ENCODE measurements at places on chromosomes 4 and X. TPM values are rescaled to one million over a fixed set of nuclear protein-coding genes. Genes with fewer than 3 reads are reported as not detected.

DACH2 gene
- not detected for total RNA-seq

POU3F4 gene
- not detected for total RNA-seq

STARD8 gene
- 33.3 TPM for total RNA-seq

MTMR8 gene
- 0.20 TPM for total RNA-seq

FAM47A gene
- not detected for total RNA-seq

AREG gene
- 0.22 TPM for total RNA-seq

CACNA1F gene
- not detected for total RNA-seq

TMLHE gene
- 6.1 TPM for total RNA-seq

TLL1 gene
- total RNA-seq = 37.7 TPM

TLR2 gene
- 0.44 TPM for total RNA-seq

IBSP gene
- not detected for total RNA-seq

UNC5C gene
- under 0.01 TPM for total RNA-seq

FAM47E gene
- total RNA-seq = not detected

CXCL8 gene
- total RNA-seq = 43.4 TPM

SOWAHD gene
- total RNA-seq = not detected

PLXNA3 gene
- 6.3 TPM for total RNA-seq

RHOXF2B gene
- not detected for total RNA-seq

DDIT4L gene
- 2.6 TPM for total RNA-seq

CENPVL2 gene
- total RNA-seq = not detected

KLKB1 gene
- 0.22 TPM for total RNA-seq

LUZP4 gene
- total RNA-seq = not detected

HPGD gene
- not detected for total RNA-seq

SATL1 gene
- not detected for total RNA-seq

ARAP2 gene
- 0.40 TPM for total RNA-seq

SPP1 gene
- total RNA-seq = not detected

PCYT1B gene
- total RNA-seq = under 0.01 TPM

GDPD2 gene
- not detected for total RNA-seq

MAB21L2 gene
- total RNA-seq = 0.20 TPM

FAM184B gene
- total RNA-seq = not detected

ZNF280C gene
- 1.6 TPM for total RNA-seq

MAGED4 gene
- total RNA-seq = 38.9 TPM

TMEM154 gene
- 2.0 TPM for total RNA-seq

AADAT gene
- 0.79 TPM for total RNA-seq

DCHS2 gene
- total RNA-seq = 0.40 TPM

All from lung microvascular endothelial cell (primary cell).